Endothelial cell (in vitro differentiated cells): ENCODE measurements at places on chromosomes 12 and 14. TPM values are rescaled to one million over a fixed set of nuclear protein-coding genes. Genes with fewer than 3 reads are reported as not detected.

The SAMD15 gene
- 1.7 TPM for total RNA-seq

The FAM90A1 gene
- total RNA-seq, result not detected

The DPPA3 gene
- 0.26 TPM for total RNA-seq

The MORN3 gene
- 1.2 TPM for total RNA-seq

- DNase-seq, result no peak
Measured at GRCh38 chr12:96237465-96238077, 43.4 kb downstream of the ELK3 start.

GRCh38 chr12:132729541-132730320, 19.1 kb downstream of the PGAM5 start:
- DNase-seq, result no peak

The COCH gene
- 3.7 TPM for total RNA-seq

DNA sequence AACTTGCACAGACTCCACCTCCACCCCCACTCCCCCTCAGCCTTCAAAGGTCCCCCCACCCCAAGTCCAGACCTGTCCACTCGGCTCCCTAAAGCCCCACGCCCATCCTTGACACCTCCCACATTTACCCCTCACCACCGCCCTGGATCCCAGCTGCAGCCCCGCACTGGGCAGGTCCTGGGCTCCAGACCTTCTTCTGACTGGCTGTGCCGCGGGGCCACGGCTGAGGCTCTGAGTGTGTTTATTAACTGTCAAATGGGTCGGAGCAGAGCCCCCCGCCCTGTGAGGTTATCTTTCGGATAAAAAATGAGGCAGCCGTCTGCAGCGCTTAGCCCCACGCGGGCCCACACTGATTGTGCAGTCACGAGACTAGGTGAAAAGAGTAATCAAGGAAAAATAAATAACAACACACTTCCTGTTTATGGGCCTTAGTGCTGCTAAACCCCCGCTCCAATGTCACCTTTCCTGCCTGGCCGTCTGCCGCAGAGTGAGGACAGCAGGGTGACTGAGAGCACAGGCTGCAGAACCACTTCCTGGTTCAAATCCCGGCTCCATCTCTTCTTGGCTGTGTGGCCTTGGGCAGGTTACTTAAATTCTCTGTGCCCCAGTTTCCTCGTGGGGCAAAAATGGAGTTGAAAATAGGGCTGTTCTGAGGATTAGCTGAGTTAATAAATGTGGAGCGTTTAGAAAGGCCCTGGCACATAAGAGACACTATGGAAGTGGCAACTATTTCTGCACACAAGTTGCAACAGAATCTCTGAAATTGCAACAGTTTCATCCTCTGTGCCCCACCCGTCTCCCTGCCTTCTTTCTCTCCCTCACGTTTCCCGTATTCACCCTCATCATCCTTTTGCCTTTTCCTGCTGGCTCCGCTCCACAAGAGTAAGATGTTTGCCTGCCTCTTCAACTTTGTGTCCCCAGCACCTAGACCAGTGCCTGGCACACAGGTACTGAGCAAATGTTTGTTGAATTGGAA, 9.4 kb downstream of the SETD1B start:
- DNase-seq, result no peak

GRCh38 chr14:33737446-33737845, 213.4 kb downstream of the EGLN3 start:
- DNase-seq, result no peak

The CCNT1 gene
- 46.1 TPM for total RNA-seq

The LUM gene
- 0.18 TPM for total RNA-seq

DNA sequence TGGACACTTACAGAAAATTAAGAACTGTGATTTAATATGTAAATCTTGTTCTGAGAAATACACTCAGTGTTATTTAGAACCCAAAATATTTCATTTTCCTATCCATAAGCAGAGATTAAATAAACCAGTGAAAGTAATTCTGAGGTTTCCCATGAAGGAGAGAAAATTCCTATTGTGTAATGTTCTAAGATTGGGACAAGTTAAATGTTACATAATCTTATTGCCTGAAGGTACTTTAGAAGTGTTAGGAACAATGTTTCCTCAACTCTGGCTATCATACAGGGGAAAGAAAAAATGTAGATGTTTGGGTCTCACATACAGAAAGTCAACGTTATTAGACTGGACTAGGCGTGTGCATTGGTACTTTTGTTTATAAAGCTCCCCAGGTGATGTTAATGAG, 281.9 kb upstream of the SYT10 start:
- no peak for DNase-seq

- peak; percentile 77 for DNase-seq
Measured at GRCh38 chr14:72516936-72517700, 376.8 kb downstream of the DPF3 start.

- DNase-seq, result no peak
Measured at GRCh38 chr12:67540920-67541624, 107.5 kb upstream of the DYRK2 start.

The ARMH4 gene
- total RNA-seq, result 10.5 TPM

- DNase-seq, result no peak
Measured at GRCh38 chr14:80212023-80212397, 706 bp upstream of the DIO2 start.

The ITGA7 gene
- total RNA-seq, result 4.0 TPM

DNA sequence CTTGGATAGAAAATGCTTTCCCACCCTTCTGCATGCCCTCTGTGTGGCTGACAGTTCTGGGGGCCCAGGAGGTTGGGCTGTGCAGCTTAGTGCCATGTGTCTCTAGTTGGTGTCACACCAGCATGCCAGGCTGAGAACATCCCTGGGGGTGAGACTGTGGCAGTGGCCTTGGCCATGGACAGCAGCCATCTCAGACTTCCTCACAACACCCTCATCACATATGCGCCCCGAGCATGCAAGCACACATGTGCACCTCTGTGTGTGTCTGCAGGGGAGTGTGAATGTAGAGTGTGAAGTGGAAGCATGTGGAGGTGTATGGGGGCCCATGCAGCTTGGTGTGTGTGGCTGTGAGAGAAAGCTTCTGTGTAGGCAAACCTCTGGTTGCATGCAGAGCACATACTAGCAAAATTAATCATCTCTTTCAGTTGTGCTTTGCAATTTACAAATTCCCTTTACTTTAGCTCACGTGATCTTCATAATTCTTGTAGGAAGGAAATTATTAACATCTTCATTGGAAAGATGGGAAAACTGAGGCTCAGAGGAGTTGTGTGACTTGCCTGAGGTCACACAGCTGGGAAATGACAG, 8.4 kb downstream of the ASIC1 start:
- DNase-seq, result no peak

GRCh38 chr14:73863209-73863608, 11.6 kb downstream of the PTGR2 start:
- DNase-seq, result no peak

The SSPN gene
- 2.7 TPM for total RNA-seq

GRCh38 chr14:64208981-64209380, 85.2 kb downstream of the ESR2 start:
- DNase-seq, result no peak

DNA sequence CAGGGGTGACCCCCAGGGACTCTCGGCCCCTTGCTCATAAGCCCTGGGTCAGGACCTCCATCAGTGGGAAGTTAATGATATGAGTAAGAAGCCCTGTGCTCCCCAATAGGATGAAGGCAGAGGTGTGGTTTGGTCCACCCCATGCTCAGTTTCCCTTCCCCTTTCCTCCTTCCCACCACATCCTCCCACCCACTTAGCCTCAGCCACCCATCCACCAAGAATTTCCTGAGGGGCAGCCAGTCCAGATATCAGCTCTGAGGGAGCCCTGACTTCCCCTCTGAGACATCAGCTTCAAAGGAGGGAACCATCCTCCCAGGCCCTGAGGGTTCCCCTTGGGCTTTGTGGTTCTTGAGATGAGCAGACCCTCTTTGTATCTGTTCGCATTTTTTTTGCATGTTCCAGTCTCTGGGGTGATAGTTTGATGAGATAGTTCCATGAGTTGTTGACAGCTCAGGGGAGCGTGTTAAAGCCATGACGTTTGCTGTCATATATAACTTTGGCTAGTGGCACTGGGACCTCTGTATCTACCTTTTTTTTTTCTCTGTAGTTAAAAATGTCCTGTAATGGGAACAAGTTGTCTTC, 71.2 kb downstream of the LGMN start:
- no peak for DNase-seq

DNA sequence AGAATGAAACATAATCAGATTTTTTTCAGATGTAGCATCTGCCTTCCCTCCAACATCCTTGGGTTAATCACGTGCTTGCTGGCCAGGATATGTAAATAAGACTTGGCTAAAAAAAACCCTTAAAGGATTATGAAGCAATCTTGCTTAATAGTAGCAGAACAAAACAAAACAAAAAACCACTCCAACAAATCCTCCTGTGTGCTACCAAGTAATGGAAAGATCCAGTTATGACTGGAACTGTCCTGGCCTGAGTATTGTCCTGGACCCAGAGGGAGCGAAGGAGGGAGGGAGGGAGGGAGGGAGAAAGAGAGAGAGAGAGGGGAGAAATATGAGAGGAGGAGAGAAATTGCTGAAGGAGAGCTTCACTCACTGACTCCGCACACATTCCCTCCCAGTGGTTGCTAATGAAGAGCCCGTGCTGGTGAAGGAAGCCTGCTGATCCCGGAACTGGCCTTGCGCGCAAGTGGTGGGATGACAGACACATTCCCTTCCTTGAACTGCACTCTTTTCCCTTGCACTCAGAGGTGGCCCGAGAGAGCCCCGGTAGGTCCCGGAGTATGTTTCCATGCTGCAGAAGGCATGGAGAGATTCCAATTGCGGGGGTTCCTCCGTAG, 57.2 kb downstream of the HMGA2 start:
- DNase-seq, result peak; percentile 19

GRCh38 chr14:69532561-69533340, 41.9 kb downstream of the CCDC177 start:
- no peak for DNase-seq

The FITM1 gene
- total RNA-seq, result 0.59 TPM

The KRT77 gene
- not detected for total RNA-seq

- no peak for DNase-seq
Measured at GRCh38 chr14:96583569-96584041, 81.4 kb downstream of the PAPOLA start.

The CCDC177 gene
- not detected for total RNA-seq

GRCh38 chr12:116529048-116529447, 30.1 kb upstream of the MAP1LC3B2 start:
- no peak for DNase-seq

GRCh38 chr14:26132061-26132645, 465.7 kb downstream of the NOVA1 start:
- no peak for DNase-seq

DNA sequence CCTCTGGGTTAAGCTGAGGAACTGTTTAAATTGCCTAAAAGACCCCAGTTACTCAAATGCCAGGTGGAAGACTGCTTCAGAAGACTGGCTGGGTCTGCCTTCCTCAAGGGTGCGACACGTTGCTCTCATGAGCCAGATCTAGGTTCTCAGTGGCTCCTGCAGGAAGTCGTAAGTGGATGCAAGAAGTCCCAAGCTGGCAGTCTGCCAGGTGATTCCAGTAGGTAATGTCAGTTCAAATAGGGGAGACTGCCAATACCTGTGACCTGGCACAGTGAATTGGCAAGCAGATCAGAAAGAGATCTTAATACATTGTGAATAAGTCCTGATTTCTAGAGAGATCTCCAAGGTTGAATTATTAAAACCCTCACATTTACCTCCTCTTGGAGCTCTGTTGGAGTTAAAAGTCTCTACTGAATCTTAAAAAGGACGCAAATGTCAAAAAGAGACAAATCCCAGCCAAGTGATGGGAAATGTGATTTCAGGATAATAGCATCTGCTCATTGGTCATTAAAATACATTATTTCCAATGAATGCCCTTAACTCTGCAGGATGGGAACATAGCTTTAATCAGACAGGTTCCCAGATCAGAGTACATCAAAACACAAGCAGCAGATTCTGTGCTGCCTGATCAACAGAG, 98.8 kb upstream of the FRMD6 start:
- no peak for DNase-seq

The TCP11L2 gene
- total RNA-seq, result 14.0 TPM

The BCL11B gene
- 1.0 TPM for total RNA-seq

The CISTR gene
- 1.4 TPM for total RNA-seq

The CRADD gene
- total RNA-seq, result 6.5 TPM

- no peak for DNase-seq
Measured at GRCh38 chr12:38102197-38102596, 214.4 kb upstream of the ALG10B start.

DNA sequence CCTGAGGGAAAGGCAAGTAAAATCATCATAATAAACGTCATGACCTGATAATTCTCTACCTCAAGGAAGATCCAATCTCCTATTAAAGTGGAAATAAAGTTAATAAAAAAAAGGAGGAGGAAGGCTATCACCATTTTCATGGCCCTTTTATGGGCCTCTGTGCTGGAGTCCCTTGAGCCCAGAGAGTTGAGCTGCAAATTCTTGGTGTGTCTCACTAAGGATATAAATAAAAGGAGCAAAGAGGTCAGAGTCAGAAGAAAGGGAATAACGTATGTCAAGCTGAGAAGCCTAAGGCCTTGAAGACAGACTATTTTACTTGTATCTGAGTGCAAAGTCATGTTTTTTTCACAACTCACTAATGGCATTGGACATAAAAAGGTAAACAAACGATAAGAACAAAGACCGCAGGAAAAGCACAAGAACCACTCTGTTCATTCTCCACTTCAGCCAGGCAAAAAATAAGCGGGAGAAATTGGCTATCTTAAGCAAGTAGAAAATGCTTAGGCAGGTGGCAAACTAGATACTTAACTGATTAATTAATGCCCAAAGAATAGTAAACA, 12.0 kb upstream of the SMIM10L1 start:
- DNase-seq, result no peak

GRCh38 chr14:89911010-89911919, 43.3 kb downstream of the EFCAB11 start:
- DNase-seq, result no peak

DNA sequence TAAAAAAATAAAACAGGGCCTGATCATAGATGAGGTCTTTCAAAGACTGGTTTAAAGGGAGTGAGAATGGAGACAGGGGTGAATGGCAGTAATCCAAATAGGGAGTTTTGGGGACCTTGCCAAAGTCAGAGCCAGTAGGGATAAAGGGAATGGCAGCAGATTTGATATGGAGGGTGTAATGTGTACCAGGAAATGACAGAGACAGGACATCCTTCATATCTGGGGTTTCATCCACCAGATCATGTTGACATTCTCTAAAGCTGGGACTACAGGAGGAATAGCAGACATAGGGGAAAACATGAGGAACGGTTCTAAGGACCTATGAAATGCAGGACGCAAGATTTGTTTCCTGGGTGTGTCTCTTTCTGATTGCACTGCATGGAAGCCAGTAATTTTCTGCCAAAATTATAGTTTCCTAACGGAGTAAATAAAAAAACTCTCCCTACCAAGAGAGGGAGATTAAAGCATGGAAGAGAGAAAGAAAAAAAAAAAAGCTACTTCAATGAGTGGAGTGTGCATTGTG, 169.9 kb downstream of the PRKD1 start:
- no peak for DNase-seq
